Stimulated activated CD8-positive, alpha-beta memory T cell treated with anti-CD3 and anti-CD28 coated beads, Interleukin-7, amount 100 ng/mL, for 4 hours (primary cell): ENCODE measurements at places on chromosomes 1 and 21.

- DNase-seq: no peak
Measured at GRCh38 chr21:28791595-28792282, 200.9 kb downstream of the LTN1 start.

DNA sequence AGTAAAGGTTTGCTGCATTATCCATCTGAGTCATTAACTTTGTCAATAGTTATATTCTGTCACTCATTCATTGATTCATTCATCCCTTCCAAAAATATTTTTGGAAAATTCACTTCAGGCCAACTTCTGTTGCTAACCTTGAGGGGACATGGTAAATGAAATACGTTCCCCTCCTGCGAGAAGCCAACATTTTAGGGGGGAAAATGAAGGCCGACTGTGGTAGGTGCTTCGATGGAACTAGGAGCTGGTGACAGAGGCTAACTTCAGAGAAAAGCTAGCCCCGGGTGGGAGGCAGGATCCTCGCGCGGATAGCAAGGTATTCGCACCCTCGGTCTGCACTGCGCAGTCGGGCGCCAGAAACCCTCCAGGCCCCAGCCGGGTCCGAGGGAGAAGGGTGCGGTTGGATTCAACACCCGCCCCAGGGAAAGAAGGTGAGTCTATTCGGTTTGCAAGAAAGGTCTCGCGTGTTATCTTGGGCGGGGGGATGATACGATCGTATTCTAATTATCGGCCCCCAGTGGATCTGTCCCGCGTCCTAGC lies 646 bp upstream of the RRP15 start:
- DNase-seq: no peak

GRCh38 chr1:110615548-110616130 lies 9.5 kb upstream of the KCNA2 start:
- no peak for DNase-seq

- no peak for DNase-seq
Measured at GRCh38 chr1:184366997-184367396, 19.8 kb upstream of the C1orf21 start.

DNA sequence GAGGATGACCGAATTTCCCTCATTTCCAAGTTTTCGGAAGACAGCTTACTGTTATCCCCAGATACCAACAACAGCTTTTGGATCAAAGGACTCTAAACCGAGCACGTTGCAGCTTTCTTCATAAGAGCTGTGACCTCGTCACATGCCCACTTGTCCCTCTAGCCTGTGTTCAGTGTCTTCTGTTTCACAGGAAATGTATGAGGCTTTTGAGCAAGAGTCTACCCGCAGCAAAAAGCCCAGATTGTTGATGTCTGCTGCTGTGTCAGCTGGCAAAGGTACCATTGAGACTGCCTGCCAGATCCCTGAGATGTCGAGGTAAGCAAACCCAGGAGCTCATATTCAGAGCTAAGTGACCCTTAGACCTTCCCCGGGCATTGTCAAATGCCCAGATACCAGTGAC lies 24.1 kb downstream of the CHI3L2 start:
- no peak for DNase-seq

DNA sequence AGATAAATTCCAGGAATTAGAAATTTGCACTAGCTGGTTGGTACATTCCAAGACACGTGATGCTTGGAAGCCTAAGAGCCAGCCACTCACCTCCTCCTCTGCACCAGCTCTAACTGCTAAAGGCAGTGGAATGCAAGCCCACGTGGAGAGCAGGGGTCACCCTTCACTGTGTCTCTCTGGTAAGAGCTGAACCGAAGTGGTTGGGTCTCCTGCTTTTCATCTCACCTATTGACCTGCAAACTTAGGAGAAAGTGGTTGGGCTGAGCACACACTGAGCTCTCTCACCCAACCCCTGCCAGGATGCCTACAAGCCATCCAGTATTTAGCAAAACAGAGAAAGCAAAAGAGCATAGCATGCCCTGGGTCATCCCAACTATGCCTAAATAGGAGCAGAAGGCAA lies 19.3 kb downstream of the HAO2 start:
- no peak for DNase-seq

DNA sequence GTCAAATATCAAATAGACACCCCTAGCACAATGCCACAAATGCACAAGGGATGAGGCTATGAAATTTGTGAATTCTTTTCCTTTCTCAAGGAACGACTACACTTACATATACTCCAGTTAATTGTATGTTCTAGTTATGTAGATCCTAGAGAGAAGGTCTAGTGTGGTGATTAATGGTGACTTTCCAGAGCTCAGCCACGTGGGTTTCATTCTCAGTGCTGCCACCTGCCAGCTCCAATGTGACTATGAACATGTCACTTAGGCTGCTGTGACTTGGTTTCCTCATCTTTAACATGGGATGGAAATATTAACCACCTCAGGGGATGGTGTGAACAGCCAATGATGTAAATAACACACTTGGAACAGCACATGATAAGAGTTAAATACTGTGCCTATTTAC lies 138.3 kb downstream of the APP start:
- DNase-seq: no peak

- DNase-seq: no peak
Measured at GRCh38 chr1:43729816-43730463, 22.6 kb downstream of the ST3GAL3 start.

GRCh38 chr21:37063433-37063832 lies 9.4 kb downstream of the PIGP start:
- no peak for DNase-seq

DNA sequence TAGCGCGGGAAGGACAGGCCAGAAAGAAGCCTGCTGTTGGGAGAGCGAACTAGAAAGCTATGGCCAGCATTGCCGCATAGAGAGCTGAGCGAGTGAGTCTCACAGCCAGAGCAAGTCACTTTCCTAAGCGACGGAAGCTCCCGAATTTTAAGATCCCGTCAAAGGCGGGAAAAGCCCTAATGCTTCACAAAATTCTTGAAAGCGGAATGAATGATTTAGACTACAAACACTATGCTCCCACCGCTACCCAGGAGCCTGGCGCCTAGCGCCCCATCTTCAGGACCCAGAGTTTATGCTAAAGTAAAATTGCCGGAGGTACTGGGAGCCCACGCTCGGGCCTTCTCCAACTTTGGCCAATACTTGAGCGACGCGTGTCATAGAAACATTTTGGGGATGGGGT lies 409.9 kb upstream of the ESRRG start:
- no peak for DNase-seq

- no peak for DNase-seq
Measured at GRCh38 chr1:111643097-111643496, 23.5 kb downstream of the RAP1A start.

GRCh38 chr1:226634166-226634588 lies 85.6 kb downstream of the STUM start:
- peak; percentile 72 for DNase-seq

GRCh38 chr1:198620951-198621824 lies 17.7 kb upstream of the PTPRC start:
- DNase-seq: peak; percentile 56

DNA sequence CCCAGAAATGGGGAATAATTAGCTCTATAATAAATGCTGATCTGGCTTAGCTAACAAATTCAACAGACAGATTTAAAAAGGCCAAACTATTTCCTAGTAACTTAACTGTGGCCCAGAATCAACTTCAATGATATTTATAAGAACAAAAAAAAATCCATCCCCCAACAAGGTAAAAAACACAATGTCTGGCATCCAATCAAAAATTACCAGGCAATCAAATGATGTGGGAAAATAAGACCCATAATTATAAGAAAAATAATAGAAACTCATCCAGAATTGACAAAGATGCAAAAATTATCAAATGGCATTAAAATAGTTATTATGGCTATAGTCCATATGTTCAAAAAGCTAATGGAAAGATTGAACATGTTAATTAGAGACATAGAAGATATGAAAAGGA lies 42.4 kb upstream of the CDC14A start:
- no peak for DNase-seq

- no peak for DNase-seq
Measured at GRCh38 chr1:183879966-183880365, 75.0 kb downstream of the RGL1 start.

GRCh38 chr1:8472668-8473067 lies 154.8 kb downstream of the SLC45A1 start:
- peak; percentile 32 for DNase-seq

DNA sequence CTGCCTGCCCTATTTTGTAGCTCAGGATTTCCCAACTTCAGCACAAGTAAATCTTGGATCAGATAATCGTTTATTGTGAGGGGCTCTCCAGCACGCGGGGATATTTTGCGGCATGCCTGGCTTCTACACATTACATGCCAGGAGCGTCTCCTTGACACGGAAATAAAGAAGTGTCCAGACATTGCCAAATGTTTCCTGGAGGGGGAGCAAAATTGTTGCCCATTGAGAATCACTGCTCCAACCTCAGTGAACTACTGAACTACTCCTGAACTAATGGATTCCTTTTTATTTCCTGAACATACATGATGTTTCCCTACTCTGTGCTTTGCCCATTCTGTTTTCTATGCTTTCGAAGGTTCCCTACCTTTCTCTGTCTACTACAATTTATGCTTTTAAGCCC lies 1359.1 kb upstream of the ADGRL2 start:
- DNase-seq: no peak

- DNase-seq: no peak
Measured at GRCh38 chr1:119235120-119235519, 94.7 kb upstream of the WARS2 start.

GRCh38 chr1:192630521-192631287 lies 5.2 kb upstream of the RGS13 start:
- DNase-seq: no peak

DNA sequence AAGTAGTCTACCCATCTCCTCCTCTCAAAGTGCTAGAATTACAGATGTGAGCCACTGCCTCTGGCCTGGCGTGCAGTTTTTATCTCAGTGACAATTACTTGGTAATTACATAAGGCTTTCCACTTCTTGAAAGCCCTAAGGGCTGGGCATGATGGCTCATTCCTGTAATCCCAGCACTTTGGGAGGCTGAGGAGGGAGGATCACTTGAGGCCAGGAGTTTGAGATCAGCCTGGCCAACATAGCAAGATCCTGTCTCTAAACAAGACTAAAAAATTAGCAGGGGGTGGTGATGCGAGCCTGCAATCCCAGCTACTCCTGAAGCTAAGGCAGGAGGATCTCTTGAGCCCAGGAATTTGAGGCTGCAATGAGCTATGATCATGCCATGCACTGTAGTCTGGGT lies 7.7 kb downstream of the HHAT start:
- no peak for DNase-seq

GRCh38 chr1:156336242-156336641 lies 1.9 kb downstream of the CCT3 start:
- DNase-seq: no peak

DNA sequence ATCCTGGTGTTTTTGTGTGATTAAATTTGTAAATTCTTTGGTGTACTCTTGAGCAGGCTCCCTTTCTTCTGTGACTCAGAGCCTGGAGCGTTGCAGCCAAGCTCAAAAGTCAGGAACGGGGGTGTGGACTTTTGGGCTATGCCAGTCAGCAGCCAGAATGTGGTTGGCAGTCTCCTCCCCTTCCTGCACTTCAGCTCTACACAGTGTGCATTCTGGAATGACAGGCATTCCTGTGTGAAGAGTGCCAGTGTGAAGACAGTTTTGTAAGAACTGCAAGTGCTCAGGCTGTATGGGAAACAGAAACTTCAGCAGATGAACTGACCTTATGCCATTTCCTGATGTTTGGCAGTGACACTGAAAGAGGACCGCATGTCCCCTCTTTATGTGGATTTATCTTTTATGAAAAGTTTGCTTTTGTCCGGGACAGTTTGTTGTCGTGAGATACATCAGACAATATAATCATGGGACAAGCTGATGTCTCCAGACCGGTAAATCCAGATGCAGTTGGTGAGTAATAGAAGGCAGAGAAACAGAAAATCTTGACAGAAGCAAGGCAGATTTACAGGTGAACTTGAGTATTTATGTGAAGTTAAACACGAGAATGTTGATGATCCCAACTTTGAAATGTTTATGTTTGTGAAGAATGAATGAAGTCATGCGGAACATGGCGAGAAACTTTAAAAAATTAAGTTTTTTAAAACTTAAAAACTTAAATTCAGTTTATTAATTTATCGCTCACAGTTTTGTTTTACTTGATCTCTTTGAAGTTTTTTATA lies 67.7 kb upstream of the RCC1 start:
- no peak for DNase-seq

GRCh38 chr1:213131851-213132655 lies 81.0 kb downstream of the RPS6KC1 start:
- no peak for DNase-seq

GRCh38 chr1:22139817-22140216 lies 3.1 kb downstream of the WNT4 start:
- DNase-seq: no peak

DNA sequence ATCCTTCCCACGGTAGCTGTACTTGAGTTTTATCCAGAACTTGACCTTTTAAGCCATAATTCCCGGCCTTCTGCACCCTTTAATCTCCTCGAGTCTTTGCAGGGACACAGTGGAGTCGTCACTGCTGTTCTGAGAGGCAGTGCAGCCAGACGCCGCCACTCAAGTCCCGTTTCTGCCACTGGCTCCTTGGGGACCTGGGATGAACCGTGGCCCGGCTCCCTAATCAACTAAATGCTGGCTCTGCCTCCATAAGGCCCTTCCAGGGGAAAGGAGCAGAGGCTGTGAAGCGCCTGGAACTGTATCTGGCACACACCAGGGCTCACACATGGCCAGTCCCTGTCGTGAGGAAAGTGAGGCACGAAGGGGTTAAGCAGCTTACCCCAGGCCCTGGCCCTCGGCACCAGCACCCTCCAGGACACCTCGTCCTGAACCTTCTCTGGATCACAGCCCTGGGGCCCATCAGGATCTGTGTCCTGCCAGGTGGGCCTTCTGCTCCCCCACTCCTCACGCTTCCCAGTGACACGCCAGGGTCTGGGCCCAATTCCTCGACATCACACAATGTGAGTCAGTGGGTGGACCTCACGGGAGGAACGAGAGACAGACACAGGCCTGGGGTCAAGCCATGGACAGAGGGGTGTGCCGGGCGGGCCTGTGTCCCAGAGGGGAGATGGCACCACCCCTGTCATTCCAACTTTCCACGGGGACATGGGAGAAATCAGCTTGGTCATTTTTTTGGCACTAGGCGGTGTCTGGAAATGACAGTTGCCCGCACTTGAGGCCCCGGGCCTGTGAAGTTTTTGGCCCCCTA lies 23.5 kb upstream of the C1orf174 start:
- no peak for DNase-seq

DNA sequence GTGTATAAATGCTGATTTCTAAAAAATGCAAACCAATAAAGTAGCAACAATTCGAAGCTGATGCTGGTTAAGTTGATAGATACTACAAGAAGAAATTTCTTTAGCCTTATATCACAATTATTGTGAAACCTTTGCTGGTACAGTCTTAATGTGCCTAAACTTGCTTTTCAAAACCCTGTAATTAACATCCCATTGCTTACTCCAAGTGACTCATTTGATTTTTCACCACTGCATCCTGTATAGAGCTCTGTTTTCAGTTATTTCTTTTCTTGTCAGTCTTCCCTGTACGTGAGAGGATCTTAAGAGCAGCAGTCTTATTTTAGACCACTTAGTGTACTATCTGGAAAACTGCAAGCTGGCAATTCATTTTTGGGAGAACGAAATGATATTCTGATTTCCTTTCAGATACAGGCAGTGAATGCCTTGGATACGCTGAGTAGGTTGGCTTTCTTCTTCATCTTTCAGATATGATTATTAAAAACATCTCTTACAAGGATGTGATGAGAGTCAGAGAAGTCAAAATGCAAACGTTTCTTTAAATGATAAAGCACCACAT lies 210.3 kb downstream of the KCTD3 start:
- no peak for DNase-seq

GRCh38 chr1:6401673-6402072 lies 8.1 kb upstream of the ACOT7 start:
- DNase-seq: no peak
